ENCODE measurements at places on chromosomes 2 and 18.

- peak; percentile 88 for DNase-seq
Measured at GRCh38 chr2:180980106-180980942, at the start of gene UBE2E3. Gene UBE2E3, plus strand, starts transcription at chr2:180980605. Its CDS starts 1,438 bp downstream, at chr2:180982043.

DNA sequence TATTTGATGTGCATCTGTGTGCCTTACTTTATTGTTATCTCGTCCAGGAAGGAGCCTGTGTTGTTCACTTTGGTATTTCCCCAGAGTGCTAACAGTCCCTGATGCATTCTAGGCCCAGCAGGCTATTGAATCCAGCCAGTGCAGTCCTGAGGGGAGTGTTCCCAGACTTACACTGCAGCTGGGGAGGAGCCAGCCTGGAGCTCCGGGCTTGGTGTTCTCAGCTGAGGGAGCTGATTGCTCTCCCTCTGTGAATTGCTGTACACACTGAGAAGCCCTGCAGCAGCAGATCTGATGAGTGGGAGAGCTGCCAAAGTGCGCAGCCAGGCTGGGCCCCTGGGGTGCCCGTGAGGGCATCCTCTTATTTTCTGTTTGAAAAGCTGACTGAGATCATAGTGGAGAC lies 159.2 kb downstream of the GALNT3 start:
- DNase-seq: no peak

- no peak for DNase-seq
Measured at GRCh38 chr2:189131991-189132390, 47.6 kb downstream of the COL5A2 start.

DNA sequence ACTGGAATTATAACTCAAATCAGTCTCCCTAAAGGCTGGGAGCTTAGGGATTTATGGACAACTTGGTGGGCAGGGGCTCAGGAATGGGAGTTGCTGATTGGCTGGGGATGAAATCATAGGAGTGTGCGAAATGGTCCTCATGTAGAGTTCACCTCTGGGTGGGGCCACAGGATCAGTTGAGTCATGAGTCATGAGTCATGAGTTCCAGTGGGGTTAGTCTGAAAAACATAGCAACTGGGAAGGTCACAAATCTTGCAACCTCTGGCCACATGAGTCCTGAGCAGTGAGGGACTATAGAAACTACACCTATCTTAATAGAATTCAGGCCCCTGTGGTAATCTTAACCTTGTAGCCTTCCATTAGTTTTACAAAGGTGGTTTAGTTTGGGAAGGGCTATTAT lies 383.3 kb downstream of the RBM43 start:
- peak; percentile 10 for DNase-seq

GRCh38 chr2:53202063-53202462 lies 565.5 kb upstream of the CHAC2 start:
- no peak for DNase-seq

GRCh38 chr2:239887604-239888003 lies 137.5 kb downstream of the NDUFA10 start:
- no peak for DNase-seq

DNA sequence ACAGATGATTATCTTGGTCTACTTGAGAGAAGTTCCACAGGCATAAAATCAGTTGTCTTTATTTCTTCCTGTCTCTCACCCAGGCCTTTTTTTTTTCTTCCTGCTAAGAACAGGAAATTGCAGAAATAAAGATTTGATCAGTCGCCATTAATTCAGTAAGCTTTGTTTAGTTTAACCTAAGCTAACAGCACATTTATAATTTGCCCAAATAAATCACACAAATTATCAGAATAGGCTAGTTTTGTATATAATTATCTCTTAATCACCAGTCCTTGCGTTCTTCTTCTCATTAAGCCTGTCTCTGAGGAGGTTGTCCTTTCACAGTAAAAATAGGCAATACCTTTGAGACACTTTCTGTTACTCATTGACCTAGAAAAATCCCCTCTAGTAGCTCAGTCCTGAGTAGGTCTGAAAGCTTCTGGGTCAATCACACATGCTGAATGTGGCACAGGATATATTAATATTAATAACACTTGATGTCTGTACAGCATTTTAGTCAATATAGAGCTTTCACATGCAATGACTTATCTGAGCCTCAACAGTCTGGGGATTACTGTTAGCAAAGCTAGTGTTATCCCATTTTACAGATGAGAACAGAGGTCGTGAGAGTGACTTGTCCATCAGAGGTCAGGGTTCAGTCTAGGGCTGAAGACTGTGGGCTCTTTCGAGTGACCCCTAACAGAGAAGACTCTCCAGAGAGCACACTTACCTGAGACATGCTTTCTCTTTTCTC lies 11.2 kb upstream of the STK17B start:
- DNase-seq: no peak

DNA sequence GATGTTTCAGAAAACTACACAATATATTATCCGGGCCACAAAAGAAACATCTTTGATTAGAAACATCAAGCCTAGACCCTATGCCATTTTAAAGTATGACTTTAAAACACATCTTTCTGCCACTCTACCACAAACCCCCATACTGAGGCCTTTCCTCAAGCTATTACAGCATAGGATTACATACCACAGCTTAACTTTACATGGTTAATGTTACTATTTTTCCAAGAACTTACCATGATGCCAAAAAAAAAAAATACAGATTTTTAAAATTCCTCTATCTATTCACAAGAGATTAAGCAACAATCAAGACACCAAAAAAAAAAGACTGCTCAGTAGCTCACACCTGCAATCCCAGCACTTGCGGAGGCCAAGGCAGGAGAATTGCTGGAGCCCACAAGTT lies 9.0 kb downstream of the NCKAP1 start:
- no peak for DNase-seq

- no peak for DNase-seq
Measured at GRCh38 chr2:67567886-67568285, 170.8 kb downstream of the ETAA1 start.

DNA sequence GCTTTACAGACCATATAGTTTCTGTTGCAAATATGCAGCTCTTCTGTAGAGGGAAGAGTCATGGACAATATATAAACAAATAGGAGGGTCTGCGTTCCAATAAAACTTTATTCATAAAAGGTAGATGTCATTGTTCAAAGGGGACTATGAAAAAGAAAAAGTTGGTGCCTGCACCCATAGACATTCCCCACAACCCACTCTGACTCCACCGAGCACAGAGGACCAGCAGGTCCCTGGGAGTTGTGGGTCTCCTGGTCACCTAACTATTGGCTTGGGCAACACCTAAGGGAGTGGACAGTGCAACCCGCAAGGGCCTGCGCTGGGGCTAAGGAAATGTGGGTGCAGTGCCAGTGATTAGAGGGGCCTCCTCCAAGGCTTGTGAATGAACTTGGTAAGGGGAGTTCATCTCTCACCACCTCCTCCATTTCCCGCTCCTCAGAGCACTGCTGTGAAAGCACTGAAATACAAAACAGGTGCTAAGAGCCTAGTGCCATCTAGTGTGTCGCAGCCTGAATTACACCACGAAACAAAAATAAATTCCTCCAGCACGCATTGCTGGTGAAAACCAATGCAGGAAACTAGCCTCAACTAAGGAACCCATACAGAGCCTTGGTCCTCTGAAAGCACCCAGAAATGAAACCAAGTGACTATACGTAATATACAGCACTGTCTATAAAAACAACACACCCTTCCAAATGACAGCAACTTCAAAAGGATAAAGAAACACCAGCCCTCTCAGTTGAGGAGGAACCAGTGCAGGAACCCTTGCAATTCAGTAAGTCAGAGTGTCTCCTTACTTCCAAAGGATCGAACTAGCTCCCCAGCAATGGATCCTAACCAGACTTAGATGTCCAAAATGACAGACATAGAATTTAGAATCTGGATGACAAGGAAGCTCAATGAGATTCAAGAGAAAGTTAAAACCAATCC lies 166.6 kb downstream of the RNF144A start:
- peak; percentile 24 for DNase-seq

GRCh38 chr18:79480171-79481045 lies 84.7 kb downstream of the NFATC1 start:
- DNase-seq: no peak

DNA sequence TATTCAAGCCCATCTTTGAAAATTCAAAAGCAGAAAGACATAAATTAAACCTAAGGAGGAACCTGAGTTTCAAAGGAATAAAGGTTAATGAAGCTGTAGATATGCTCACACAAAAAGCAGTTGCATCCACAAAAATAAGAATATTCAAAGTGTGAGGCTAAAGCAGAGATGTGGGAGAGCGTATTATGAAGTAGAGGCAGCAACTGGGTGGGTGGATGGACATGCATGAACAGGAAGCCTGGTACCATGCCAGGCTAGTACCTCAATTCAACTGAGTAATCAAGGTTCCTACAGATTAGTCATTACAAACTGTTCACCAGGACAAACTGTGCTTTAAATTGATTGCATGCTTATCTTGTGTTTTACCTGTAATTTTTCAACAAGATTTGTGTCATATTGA lies 330.0 kb upstream of the PKDCC start:
- no peak for DNase-seq

DNA sequence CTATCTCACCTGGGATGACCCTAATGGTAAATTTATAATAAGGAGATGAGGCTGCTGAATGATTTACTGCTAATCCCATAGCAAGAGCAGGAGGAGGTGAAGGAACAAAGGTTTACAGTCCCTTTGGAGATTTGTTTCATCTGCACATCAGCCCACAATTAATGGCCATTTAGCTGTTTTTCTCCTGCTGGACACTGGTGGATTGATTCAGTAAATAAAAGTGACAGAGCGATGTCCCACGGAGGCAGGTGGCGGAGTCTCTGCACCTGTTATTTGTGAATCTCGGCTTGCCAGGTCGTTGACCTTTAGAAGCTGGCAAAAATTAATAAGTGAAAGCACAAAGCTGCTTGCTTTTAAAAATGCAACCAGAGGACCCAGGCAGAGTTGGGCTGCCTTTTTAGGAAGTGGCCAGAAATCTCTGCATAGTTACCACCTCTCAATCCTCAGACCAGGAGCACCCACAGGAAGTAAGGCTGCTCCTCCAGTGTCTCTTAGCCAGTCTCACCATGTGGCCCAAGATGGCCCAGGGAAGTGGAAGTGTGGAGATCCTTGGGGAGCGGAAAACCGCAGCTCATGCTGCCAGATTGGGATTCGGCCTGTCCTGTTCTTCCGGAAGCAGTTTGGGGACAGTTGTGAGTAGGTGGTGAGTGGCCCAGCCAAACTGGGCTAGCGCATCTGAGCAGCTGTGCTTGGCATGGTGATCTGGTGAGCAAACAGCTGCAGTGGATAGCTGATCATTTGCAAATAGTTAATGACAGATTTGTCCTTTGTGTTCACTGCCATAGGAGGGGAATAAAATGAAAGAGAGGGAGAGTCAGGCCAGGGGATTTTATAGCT lies 1005.7 kb upstream of the PIK3C3 start:
- DNase-seq: no peak

DNA sequence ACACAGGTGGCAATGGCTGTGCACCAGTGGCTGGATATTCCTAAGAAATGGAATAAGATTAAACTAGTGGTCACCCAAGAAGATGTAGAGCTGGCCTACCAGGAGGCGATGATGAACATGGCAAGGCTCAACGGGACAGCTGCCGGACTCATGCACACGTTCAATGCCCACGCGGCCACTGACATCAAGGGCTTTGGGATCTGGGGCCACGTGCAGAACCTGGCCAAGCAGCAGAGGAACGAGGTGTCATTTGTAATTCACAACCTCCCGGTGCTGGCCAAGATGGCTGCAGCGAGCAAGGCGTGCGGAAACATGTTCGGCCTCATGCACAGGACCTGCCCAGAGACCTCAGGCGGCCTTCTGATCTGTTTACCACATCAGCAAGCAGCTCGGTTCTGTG lies 190.8 kb downstream of the FTCDNL1 start:
- DNase-seq: no peak

- DNase-seq: no peak
Measured at GRCh38 chr2:65786007-65786717, 353.8 kb upstream of the SPRED2 start.

GRCh38 chr2:156470975-156471583 lies 34.9 kb downstream of the GPD2 start:
- no peak for DNase-seq

DNA sequence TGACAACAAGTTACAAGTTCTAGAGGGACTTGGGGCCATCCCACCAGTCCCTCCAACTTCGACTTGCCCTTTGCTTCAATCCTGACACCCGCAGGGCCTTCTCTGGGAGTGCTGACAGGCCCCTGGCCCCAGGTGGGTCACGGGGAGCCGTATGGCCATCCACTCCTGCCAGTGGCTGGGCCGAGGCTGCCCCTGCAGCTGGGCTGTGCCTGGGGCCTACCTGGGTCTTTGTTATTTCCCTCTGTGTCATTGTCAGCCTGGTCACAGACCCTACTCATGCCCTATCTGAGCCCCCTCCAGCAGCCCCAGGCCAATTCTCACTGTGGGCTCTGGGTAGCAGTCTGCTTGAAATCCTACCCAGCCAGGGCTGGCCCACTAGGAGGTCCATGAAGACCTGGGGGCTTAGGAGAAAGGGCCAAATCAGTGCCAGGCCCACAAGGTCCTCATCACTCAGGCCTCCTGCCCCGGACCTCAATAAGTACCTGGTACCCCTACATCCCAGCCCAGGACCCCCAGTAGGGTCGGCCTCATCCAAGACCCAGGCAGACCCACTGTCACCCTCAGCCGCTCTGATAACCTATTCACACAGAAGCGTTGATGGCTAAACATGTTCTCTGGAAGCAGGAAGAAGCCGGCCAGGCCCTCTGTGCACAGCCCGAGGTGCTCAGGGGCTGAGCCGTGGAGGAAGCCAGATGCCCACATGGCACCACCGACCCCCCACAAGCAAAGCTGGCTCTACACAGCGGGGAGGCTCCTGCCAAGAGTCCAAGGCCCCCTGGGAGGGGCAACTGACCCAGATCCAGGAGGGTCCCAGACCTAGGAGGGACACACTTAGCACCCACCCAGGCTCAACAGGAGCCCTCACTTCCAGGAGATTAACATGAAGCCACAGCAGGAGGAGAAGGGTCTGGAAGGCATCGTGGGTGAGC lies 57.7 kb downstream of the BIN1 start:
- no peak for DNase-seq

DNA sequence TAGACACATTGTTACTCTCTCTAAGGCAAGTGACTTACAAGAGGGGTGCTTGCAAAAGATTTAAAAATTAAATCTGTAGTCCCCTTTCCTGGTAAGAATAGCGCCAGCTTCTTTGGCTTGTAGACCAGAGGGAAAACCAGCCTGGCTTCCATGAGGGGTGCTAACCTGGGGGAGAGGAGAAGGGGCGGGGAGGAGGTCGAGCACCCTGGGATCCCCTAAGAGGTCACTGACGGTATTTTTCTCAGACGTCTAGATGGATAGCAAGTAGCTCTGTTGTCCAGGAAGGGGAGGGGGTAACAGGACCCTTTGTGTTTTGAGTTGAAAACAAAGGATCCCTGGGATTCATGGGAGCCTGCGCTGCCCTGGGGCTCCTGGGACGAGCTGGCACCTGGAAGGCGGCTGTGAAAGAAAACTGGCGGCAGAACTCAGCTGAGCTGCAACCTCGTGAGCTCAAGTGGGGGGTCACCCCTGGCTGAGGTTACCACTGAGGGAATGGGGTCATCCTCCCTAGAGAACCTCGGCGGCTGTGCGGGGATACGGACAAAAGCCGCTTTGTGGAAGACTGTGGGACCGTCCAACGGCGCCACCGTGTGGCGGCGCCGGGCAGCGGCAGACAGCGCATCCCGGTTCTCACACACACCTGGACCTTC lies 37.8 kb upstream of the MRPL19 start:
- DNase-seq: peak; percentile 64
